Kidney epithelial cell (primary cell): ENCODE measurements at places on chromosomes 2 and 18. TPM values are rescaled to one million over a fixed set of nuclear protein-coding genes. Genes with fewer than 3 reads are reported as not detected.

DNA sequence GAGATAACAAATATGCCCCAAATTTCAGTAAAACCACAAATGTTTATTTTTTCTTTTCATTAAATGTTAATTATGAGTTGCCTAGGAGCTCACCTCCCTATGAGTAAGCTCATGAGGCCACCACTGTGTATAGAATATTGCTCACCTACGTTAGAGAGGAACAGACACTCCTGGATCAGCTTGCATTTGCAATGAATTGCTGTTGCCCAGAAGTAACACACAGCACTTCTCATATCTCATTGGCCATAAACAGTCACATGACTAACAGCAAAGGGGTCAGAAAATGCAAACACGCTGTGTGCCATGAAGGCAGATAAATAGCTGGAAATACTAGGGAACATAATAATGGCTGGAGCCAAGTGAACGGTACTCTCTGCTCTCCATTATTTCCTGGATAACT, 89.0 kb upstream of the GALNT5 start:
- no peak for DNase-seq

- no peak for DNase-seq
Observed at GRCh38 chr2:22867973-22868372, 517.0 kb upstream of the KLHL29 start.

- no peak for DNase-seq
Observed at GRCh38 chr2:26325851-26326250, 20.1 kb upstream of the SELENOI start.

- DNase-seq, result no peak
Observed at GRCh38 chr18:48197819-48198218, 211.4 kb downstream of the ZBTB7C start.

Gene UGT1A5
- total RNA-seq, result not detected in 2 replicates

DNA sequence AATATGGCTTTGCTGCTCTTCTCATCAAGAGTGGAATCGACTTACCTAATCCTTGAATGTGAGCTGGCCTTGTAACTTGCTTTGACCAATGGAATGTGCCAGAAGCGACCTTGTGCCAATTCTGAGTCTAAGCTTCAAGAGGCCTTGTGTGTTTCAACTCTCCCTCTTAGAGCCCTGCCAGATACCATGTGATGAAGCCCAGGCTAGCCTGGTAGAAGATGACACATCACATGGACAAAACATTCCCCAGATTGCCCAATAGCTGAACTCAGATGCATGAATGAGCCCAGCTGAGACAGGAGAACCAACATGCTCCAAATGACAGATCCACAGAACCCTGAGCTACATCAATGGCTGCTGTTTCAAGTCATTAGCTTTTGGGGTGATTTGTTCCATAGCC, 4.2 kb upstream of the KLHL14 start:
- DNase-seq, result no peak

DNA sequence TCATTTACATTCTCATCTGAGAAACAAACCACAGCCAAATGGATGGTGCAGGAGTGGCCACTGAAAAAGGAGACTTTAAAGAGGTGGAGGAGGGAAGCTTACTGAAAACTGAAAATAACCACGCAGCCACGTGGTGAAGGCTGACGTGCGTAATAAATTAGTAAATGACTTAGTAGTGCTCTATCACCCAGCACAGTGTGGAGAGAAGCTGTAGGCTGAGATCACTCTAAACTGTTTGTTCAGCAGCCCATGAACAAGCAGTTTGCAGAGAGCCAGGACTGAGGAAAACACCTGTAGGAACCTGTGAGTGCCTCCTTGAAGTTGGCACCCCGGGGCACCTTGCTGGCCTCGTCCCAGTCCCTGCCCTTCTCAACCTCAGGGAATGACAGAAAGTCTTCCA, 193.0 kb downstream of the TXNL1 start:
- no peak for DNase-seq

Gene SCG2
- total RNA-seq, result 0.08 TPM in 1 of 2 replicates, not detected in the other

GRCh38 chr2:12222554-12222953, 476.1 kb downstream of the LPIN1 start:
- DNase-seq, result no peak

GRCh38 chr18:32289483-32290075, 99.7 kb downstream of the MEP1B start:
- DNase-seq, result no peak

- DNase-seq, result no peak
Observed at GRCh38 chr2:157194097-157194688, 63.3 kb upstream of the GALNT5 start.

DNA sequence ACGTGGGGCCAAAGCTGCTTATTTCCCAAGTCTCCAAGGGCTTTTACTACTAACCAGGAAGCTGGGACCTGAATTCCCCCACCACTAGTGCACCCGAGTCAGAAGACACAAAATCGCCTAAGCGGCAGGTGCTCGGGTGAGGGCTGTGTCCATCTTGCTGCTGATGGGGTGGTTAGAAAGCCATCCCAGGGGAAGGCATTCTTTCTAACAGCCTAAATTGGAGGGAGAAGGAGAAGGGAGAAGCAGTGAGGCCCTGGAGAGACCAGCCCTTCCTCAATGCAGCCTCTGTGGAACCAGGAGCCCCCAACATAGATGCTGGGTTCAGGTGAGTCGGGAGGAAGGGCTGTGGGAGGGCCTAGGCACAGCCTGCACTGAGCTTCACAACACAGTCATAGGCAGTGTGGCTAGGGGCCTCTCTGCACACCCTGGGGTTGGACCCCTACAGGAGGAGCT, 1.9 kb upstream of the PROM2 start:
- DNase-seq, result no peak

- DNase-seq, result no peak
Observed at GRCh38 chr2:23137166-23137565, 247.8 kb upstream of the KLHL29 start.

- no peak for DNase-seq
Observed at GRCh38 chr18:11249391-11249790, 100.0 kb upstream of the PIEZO2 start.

GRCh38 chr2:105590780-105591660, 153.7 kb upstream of the NCK2 start:
- no peak for DNase-seq
